Fibroblast of skin of left quadriceps (primary cell): ENCODE measurements at places on chromosomes 1 and 21.

DNA sequence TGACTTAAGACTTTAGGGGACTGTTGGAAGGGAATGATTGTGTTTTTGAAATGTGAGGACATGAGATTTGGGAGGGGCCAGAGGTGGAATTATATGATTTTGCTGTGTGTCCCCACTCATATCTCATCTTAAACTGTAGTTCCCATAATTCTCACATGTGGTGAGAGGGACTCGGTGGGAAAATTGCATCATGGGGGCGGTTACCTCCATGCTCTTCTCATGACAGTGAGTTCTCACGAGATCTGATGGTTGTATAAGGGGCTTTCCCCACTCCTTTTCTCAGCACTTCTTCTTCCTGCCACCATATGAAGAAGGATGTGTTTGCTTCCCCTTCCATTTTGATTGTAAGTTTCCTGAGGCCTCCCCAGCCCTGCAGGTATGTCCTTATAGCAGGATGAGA lies 35.0 kb upstream of the SCAF4 start:
- DNase-seq: no peak

DNA sequence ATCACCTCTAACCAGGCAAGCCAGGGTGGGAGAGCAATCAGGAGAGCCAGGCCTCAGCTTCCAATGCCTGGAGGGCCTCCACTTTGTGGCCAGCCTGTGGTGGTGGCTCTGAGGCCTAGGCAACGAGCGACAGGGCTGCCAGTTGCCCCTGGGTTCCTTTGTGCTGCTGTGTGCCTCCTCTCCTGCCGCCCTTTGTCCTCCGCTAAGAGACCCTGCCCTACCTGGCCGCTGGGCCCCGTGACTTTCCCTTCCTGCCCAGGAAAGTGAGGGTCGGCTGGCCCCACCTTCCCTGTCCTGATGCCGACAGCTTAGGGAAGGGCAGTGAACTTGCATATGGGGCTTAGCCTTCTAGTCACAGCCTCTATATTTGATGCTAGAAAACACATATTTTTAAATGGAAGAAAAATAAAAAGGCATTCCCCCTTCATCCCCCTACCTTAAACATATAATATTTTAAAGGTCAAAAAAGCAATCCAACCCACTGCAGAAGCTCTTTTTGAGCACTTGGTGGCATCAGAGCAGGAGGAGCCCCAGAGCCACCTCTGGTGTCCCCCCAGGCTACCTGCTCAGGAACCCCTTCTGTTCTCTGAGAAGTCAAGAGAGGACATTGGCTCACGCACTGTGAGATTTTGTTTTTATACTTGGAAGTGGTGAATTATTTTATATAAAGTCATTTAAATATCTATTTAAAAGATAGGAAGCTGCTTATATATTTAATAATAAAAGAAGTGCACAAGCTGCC lies 19.8 kb downstream of the CSF1 start:
- no peak for DNase-seq

DNA sequence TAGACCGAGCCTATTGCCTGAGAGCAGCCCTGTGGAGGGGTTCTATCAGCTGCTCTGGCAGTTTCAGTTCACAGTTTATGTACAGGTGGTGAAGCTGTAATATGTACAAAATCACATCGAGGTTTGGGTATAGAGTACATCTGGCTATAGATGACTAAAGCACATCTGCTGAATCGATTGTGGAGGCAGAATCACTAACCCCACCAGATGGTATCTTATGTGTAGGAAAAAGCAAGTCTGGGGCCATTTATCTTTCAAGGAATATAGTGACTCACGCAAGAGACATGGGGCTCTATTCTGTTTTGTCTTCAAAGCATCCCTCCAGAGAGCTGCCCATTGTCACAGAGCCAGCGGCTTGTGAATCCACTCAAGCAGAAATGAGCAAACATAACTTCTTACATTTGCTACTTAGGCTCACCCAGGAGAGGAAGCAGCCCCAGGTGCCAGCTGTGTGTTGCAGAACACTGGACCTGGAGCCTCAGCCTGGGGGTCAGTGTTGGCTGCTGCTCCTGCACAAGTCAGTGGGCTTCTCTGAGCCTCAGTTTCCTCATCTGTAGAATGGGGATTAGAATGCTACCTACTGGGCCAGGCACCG lies 21.3 kb downstream of the MIIP start:
- peak; percentile 93 for DNase-seq

- no peak for DNase-seq
These were observed 99.6 kb upstream of the KAZN start for GRCh38 chr1:14498839-14499238.
